Suprapubic skin (tissue), 4 donors: ENCODE measurements at places on chromosomes 2 and 18.

DNA sequence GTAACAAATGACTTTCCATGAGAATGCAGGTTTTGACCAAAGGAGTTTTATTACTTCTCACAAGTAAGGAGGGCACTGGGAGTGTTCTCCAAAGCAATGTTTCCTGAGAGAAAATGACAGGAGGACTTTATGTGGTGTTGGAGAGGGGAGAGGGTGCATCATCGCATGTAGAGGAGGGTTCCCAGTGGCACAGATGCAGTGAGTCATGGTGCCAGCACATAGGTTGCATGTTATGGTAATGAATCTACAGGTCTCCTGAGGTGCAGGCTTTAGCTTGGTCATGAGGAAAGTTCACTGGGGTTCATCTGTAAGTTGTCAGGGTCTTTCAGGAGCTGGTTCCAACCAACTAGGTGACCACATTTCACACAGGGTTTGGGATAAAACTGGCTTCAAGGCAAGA is 30.4 kb downstream of the NAT8 start:
- H3K4me3 ChIP-seq, result no peak overlapping the region
- H3K36me3 ChIP-seq, result peaks cover 4% of the 10 kb centered on the region
- H3K27me3 ChIP-seq, result no peaks in the 10 kb centered on the region
- H3K27ac ChIP-seq, result no peak overlapping the region

DNA sequence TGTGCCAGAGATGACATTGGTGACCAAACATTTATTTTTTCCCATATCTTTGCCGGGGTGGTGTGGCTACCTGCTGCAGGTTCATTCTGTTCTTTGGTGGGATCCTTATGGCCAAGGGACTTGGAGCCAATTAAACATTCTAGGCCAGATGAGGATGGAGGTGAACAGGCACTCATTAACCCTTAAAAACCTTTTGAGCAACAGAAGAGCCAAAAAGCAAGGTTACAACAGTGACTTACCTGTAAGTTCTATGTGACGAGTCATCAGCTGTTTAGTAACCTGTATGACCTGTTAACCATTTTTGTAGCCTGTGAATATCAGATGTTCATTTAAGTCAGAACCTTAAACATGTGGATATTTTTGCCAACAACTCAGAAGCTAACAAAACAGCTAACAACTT is 105.6 kb downstream of the XRCC5 start:
- no peaks in the 10 kb centered on the region for H3K27me3 ChIP-seq
- no peak overlapping the region for H3K4me3 ChIP-seq
- H3K36me3 ChIP-seq, result no peaks in the 10 kb centered on the region
- peaks cover 4% of the 10 kb centered on the region for H3K4me1 ChIP-seq
- no peak overlapping the region for H3K27ac ChIP-seq

DNA sequence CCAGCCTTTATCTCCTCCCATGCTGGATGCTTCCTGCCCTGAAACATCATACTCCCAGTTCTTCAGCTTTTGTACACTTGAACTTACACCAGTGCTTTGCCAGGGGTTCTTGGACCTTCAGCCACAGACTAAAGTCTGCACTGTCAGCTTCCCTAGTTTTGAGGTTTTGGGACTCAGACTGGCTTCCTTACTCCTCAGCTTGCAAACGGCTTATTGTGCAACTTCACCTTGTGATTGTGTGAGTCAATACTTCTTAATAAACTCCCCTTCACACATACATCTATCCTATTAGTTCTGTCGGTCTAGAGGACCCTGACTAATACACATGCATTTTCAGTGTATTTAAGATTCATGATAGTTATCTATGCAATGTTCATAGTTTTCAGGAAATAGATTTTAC is 35.8 kb upstream of the ZNF804A start:
- H3K27me3 ChIP-seq, result no peaks in the 10 kb centered on the region
- H3K27ac ChIP-seq, result no peak overlapping the region
- H3K36me3 ChIP-seq, result no peaks in the 10 kb centered on the region
- DNase-seq, result no peak
- no peak overlapping the region for H3K4me3 ChIP-seq
- no peaks in the 10 kb centered on the region for H3K4me1 ChIP-seq

DNA sequence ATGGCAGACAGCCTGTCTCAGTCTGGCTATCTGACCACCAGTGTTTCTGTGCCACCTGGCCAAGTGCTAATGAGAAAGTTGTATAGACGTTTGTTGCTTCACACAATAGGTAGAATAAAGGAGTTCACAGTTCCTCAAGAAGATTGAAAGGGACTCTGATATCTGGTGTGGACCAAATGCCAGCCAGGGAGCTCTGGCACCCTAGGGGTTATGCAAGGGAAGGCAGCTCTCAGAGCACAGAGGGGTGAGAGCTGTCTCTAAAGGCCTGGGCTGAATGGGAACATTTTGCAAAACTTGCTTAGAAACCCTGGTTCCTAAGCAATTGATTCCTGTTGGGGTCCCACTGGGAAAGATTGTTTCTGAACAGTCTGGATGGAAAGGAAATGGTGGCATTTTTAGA is 553.8 kb downstream of the EPHA4 start:
- H3K27ac ChIP-seq, result no peak overlapping the region
- H3K4me1 ChIP-seq, result no peaks in the 10 kb centered on the region
- no peak overlapping the region for H3K4me3 ChIP-seq
- H3K36me3 ChIP-seq, result no peaks in the 10 kb centered on the region

DNA sequence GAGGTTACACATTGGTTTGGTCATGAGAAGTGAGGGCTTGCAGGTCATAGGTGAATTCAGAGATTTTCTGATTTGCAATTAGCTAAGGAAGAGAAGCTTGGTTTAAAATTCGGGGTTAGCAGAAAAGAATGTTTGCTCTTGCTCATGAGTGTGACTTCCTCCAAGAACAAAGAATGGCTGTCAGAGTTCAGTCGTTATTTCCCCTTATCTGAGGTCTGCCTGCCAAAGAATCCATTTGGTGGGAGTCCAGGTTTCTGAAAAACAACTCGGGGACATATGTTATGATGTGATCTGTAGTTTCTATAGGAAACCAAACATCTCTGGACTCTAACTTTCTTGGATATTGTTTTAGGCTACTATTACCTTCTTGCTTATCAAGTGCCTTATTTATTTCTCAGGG is 3.2 kb upstream of the UGT1A6 start:
- no peak overlapping the region for H3K27ac ChIP-seq
- DNase-seq, result no peak
- no peaks in the 10 kb centered on the region for H3K36me3 ChIP-seq
- no peak overlapping the region for H3K4me3 ChIP-seq
- peaks cover 8% of the 10 kb centered on the region for H3K4me1 ChIP-seq
- peaks cover 2% of the 10 kb centered on the region for H3K27me3 ChIP-seq

DNA sequence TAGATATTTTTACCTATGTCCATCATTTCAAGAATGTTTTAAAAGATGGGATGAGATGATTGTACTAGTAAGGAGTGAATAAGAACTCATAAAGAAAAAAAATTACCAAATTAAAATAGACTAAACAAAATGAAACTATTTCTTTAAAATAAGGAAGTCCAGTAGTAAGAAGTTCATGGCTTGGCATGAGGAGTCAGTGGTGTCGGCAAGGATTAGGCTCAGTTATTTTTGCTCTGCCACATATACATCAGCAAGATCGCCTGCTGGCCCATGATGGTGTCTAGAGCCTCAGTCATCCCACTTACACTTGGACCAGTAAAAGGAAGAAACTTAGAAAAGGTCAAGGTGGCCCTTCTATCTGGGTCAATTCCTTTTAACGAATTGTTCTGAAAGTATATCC is 300.9 kb upstream of the SLC8A1 start:
- no peaks in the 10 kb centered on the region for H3K27me3 ChIP-seq
- H3K4me1 ChIP-seq, result no peaks in the 10 kb centered on the region
- H3K27ac ChIP-seq, result no peak overlapping the region
- no peak overlapping the region for H3K4me3 ChIP-seq

DNA sequence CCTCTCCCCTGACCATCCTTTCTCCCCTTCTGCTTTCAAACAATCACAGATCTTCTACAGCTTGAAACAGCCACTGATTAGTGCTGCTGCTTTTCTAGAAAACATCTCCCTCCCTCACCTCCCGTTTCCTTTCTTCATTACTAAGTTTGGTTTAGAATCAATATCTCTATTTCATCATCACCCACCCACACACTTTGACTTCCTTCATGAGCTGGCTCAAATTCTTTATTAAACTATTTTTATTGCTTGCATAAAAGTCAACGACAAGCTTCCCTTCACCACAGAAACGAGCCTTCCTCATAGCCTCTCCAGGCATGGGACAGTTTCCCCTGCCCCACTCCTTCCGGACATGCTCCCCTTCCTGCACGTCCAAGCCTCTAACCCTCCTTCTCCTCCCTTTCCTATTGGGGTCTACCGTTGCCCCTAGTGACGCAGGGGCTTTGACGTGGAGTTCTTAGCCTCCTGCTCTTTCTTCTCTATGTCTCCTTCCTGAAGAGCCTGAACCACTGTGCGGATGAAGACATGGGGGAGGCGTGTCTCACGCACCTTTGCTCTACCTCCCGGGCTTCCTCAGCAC is 172.0 kb downstream of the AFF3 start:
- H3K4me3 ChIP-seq, result no peak overlapping the region
- no peak overlapping the region for H3K27ac ChIP-seq
- H3K4me1 ChIP-seq, result no peaks in the 10 kb centered on the region
- no peak for DNase-seq
- no peaks in the 10 kb centered on the region for H3K36me3 ChIP-seq

DNA sequence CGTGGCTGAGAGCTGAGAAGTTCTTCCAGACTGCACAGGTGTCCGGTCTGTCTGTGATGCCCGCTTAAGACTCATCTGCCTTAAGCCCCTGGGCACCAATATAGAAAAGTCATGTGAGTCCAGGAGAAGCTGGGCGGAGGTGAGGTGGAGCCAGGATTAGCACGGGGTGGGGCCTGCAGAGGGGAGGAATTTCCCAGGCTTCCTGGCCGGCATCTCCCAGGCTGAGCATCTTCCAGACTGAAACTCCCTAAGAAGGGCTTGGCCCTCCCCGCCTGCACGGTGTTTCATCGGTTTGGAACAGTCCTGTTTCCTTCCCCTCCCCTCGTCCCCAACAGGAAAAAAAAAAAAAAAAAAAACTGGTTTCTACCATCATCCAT is 270.3 kb downstream of the ATAD2B start:
- no peak overlapping the region for H3K4me3 ChIP-seq
- no peak for DNase-seq
- H3K4me1 ChIP-seq, result peaks cover 5% of the 10 kb centered on the region
- peaks cover 4% of the 10 kb centered on the region for H3K36me3 ChIP-seq
- no peak overlapping the region for H3K27ac ChIP-seq

DNA sequence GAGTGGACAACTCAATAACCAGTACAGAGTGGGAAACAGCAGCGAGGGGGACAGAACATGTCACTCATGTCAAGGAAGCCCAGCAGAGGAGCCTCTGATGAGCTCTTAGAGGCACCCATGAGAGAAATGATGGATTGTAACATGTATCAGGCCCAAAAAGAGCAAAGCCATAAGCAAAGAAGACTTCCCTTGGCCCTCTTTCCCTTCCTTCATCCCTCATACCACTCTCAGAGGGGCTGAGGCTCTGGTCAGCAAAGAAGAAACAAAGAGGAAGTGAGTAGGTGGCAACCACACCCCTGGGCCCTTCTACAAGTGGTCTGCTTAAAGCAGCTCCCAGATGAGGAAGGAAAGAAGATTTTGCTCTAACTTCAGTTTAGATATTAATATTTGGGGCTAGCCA is 112.8 kb downstream of the CDC42EP3 start:
- no peak overlapping the region for H3K27ac ChIP-seq
- no peaks in the 10 kb centered on the region for H3K27me3 ChIP-seq
